ENCODE measurements at places on chromosomes 5 and 9.

- no peak for DNase-seq
Measured at GRCh38 chr5:15752663-15753285, 252.8 kb downstream of the FBXL7 start.

- DNase-seq: no peak
Measured at GRCh38 chr5:74954919-74955318, 88.7 kb upstream of the FAM169A start.

DNA sequence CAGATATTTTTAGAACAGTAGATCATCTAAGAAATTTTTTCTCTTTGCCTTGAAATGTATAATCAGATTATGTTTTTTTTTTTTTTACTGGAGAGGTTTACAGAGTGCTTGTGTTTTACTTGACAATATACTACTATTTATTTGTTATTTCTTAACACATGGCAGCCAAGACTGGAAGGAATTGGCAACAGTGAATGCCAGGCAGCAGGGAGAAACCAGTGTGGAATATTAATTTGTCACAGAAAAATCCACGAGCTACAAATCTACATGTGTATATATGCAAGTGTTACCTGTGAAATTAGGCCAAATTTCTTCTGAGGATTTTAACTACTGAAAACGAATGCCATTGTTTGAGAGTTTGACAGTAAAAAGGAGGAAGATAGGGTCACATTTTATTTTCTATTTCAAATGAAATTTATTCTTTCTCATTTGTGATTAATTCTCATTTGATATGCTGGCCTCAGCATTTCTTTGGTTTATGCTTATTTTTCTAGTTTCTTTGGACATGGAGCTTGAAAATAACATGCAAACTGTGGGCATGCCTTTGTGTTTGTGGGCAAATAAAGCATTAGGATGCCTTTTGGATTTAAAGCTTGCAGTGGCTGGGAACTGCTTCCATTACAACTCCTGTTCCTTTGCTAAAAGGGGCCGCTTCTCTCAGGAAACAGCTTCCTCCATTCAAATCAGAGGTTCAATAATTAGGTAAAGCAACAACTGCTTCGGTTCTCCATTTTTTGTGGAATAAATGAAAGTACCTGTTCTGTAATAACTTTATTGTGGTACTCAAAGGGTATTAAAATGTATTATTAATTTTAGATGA lies 39.0 kb upstream of the ZFYVE16 start:
- no peak for DNase-seq

DNA sequence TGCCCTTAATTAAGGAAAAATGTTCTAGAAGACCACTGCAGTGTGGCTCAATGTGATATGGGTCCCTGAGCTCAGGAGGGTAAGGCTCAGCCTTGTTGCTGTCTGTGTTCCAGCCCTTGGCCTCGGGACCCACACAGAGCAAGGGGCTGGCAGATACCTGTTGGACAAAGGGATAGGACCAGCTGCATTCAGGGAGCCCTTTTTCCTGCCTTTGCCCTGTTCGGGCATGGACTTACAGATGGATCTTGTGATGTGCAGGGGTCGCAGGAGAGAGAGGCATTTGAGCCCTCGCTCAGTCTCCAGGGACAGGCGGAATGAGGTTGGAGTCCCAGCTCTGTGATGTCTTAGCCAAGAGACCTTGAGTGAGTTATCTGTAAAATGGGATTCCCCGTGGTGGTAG lies 12.1 kb upstream of the BOD1 start:
- no peak for DNase-seq

DNA sequence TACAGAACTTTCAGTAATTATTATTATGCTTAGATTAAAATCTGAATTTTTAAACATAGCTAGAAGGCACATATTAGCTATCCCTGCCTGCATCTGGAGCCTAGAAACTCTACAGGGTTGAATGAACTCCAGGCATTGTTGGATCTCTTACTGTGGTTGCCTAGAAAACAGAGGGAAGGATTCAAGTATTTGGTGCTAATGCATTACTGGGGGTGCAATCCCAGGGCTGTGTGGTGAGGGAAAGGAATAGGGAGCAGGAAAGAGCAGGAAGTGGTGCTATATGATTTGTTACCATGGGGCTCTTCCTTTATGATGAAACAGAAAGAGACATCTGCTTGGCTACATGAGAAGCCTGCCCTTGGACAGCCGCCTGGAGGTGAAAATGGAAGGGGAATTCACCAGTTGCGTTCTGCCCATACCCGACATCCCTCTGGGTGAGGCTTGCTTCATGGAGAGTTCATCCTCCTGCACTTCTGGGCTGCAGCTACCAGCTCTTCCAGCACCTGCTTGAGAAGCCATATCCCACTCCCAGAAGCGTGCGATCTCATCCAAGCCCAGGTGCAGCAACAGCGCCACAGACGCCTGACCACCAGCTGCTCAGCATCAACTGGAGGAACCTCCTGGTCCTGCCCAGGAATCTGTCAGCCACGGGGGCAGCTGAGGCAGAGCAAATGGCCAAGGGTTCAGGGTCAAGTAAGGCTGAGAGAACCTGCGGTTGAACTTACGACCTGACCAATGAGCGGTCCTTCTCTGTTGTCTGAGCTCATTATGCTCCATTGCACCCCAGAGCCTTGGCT lies 362.8 kb downstream of the SEMA5A start:
- DNase-seq: no peak

- no peak for DNase-seq
Measured at GRCh38 chr5:153516504-153517240, 26.2 kb downstream of the GRIA1 start.

- DNase-seq: no peak
Measured at GRCh38 chr9:97990259-97990658, 7.1 kb downstream of the ANP32B start.

DNA sequence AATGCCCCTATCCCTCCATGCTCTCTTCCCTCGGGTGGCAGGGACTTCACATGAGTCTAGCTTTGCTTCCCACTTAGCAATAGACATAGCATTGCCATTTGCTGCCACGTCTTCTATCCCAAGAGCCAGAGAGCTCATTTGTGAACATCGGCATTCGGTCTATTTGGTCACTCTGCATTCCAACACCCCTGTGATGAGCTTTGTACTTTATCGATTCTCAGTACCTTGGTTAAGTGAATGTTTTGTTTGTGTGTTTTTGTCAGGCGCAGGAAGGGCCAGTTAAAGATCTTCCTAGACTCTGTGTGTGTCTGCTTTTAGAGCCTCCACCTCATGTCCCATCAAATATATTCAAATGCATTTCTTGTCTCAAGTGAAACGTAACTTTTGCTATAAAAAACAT lies 141.7 kb downstream of the TARS1 start:
- DNase-seq: no peak

DNA sequence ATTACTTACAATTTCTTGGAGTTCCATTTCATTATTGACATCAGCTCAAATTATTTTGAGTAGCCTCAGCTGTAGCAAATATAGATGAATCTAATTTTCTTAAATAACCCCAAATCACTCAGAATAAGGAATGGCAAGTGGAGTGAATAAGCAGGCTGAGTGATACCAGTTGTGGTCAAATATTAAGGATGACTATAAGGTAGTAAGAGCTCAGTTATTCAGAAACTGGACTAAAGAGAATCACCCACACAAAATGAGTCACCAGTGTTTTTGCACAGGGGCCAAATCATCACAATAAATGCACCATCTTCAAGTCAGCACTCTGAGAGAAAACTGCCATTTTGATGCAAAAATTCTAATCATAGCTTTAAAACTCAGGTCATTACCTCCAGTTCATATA lies 128.9 kb upstream of the TARS1 start:
- DNase-seq: no peak

GRCh38 chr5:100566382-100567141 lies 31.4 kb downstream of the FAM174A start:
- DNase-seq: no peak
